ENCODE measurements at places on chromosomes 5 and 9.

DNA sequence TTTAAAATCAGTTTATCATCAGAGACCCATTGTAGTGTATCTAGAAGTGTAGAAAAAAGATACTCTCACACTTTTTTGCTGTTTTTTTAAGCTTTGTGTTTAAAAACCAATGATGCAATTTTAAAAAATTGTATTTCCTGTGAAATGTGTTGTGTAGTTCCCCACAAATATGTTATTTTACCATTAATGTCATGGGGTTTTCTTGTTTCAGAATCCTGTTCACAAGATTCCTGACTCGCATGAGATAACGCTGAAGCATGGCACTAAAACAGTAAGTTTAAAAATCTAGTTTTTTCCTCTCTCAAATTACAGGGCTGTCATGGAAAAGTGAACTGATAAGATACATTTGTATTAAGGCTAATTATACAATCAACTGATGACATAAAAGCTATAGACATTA lies 58.6 kb downstream of the WDR70 start:
- no peak for DNase-seq

GRCh38 chr5:72494623-72495124 lies 12.5 kb downstream of the ZNF366 start:
- DNase-seq, result no peak

DNA sequence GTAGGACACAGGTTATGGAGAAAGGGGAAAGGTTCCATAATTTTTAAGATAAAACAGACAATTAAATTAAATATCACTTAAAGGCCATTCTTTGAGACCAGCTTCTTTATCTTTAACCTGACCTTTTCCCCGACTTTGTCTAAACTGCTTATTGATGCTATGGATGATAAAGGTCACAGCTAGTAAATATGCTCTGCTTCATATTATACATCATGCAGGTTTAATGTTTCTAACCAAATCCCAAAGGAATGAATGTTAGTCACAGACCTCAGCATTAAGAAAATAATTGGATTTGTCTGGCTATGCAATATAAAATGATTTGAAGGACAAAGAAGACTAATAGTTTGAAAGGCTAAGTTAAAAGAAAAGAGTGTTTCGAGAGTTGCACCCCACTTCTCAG lies 147.6 kb downstream of the ST8SIA4 start:
- no peak for DNase-seq

DNA sequence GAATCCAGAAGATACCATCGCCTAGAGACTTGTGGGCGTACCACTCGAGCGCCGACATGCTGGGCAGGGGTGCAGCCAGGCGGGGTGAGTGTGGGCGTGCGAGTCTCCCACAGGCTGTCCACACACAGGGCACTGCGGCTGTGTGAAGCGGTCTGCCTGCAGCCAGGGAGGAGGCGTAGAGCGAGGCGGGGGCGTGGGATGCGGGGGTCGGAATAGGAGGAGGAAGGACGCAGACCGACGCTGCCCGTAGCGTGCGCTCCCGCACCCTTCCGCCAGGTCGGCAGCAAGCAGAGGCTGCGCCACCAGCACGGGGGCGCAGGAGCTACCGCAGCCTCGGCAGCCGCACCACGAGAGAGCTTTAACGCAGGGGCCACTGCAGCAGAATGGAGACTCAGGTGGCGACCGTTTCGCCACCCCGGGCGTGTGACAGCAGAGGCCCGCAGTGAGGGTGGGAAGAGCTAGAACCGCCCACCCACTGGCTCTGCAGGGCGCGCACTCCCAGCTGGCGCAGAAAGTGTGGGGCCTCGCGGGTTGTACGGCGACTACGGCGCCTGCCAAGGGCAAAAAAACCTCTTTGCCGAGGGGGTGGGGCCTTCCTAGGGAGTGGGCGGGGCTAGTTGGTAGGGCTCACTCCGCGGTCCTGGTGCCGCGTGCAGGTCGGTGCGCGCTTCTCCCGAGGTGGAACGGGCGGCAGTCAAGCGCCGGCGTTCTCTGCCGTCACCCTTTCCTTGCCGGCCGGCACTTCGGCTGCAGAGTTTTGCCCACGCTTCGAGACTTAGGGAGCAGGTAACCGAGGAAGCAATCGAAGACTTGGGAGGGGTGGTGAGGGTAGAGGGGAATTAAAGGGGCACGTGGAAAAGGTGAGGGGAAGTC lies at the start of the genes MBLAC2 and POLR3G:
MBLAC2 (minus strand) TSS at position 537 of the 873 bp plus-strand sequence; CDS start at position 58, 479 bp downstream.
POLR3G (plus strand) TSS at position 630 of the 873 bp plus-strand sequence. CDS start 10,704 bp downstream, outside the sequence.
- DNase-seq, result peak; percentile 93

GRCh38 chr9:127112735-127113161 lies 9.7 kb downstream of the ANGPTL2 start:
- no peak for DNase-seq

DNA sequence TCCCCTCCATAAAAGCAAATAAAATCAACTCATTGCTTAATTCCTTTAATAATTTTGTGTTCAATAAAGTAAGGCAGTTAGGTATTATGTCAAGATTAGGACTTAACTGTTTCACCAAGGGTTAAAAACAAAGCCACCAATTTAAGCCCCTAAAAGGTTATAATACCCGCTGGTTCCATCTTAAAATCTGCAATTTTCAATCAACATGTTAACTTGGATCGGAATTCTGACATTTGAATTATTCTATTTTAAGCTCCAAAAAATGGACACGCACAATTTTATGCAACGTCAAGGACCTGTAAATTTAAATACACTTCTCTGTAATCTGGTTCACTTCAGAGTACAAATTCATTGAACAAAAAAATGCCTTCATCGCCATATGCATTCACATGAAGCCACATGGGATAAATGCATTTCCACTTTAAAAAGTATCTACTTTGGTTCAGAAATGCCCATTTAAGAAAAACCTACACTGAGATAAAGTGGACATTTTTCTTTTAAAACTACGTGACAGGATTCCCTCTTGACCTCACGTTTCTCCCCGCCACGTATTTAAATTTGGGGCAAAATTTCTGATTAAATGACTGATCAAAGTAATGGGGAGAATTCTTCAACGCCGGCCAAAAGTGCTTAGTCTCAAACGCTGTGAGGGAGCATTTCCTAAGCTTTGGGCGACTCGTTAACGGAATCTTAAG lies 721 bp downstream of the GIN1 start:
- DNase-seq, result peak; percentile 63

- DNase-seq, result no peak
These were observed 7.2 kb downstream of the RNF145 start for GRCh38 chr5:159202151-159202550.

- DNase-seq, result no peak
These were observed 375.5 kb downstream of the PDE4D start for GRCh38 chr5:59517926-59518585.

- DNase-seq, result peak; percentile 68
These were observed 16.8 kb upstream of the ACTBL2 start for GRCh38 chr5:57499262-57500050.

DNA sequence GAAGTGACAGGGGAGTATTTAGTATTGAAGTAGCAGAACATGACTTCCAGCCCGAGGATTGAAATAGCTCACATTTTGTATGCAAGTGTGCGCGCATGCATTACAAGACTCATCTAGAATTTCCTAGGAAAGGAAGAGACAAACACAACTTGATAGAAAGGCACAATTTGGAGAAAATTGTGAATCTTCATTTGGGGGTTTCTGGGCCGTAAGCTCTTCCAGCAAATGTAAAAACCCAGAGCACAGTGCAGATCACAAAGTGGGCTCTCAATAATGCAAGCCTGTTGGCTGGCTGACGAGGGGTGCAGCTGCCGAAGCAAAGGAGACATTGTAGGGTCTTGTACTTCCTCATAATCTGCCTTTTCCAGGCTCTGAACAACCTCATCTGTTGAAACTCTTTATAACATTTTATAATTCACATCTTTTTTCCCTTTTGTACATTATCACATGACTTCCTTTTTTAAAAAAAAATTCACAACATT lies 109.0 kb downstream of the BAAT start:
- no peak for DNase-seq

DNA sequence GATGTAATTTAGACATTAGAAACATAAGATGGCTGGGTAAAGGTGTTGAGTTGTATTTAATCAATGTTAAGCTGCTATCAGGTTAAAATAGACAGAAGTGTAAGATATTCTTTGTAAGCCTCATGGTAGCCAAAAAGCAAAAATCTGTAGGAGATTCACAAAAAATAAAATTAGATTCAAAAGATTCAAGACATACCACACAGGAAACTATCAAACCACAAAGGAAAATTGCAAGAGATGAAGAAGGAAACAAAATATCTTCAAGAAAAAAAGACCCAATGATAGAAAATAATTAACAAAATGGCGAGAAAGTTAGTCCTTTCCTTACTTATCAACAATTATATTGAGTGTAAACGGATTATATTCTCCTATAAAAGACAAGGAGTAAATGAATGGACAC lies 15.3 kb downstream of the XRCC4 start:
- DNase-seq, result peak; percentile 46

DNA sequence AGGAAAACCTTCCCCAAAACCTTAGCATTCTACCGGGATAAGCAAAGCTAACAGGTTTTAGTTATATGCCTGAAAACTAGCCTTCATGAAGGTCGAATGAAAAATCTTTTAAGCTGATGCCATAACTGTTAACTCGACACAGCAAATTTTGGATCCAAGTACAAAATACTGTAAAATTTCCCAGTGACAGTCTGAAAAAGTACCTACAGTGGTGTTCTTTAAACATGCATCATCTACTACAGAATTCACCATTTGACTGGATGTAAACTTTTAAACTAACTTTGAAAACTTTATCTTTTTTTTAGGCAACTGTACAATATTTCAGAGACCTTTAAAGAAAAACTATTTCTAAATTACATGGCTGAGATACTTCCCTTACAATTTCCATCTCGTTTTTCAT lies 791 bp downstream of the RAPGEF6 start:
- DNase-seq, result no peak

DNA sequence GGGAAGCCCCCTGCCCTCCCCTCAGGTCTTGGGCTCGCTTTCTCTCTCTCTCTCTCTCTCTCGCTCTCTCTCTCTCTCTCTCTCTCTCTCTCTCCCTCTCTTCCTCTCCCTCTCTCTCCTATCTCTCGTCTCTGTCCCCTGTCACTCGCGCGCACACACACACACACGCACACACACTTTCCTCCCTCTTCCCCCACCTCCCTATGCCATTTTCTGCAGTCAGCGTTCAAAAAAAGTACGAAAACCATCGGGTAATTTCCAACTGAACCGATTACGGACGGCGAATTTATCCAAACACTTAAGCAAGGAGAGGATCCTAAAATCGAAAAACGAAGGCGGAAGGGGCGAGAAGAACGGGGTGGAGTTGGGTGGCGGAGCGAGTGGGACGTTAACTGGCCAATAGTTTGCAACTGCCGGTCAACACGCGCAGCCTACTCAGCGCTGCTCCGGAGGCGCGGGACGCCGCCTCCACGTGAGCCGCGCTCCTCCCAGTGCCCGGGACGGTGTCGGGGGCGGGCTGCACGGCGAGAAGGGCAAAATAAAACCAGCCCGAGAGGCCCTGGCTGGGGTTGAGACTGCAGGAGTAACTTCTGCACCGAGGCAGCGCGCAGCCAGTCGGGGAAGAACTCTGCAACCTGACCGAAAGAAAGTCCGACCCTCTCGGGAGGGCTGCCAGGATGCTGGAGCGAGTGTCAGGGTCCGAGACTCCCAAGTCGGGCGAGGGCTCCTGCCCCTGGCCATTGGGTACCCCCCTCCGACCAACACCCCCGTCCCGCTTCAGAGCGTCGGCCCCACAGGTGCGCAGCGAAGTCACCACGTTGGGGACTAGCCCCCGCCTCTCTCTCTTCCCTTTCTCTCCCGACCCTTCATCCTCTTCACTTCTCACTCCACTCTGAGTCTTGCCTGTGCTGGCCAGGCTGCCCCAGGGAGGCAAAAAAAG lies 24.9 kb upstream of the ELAVL2 start:
- no peak for DNase-seq

- DNase-seq, result no peak
These were observed 16.8 kb downstream of the C9orf57 start for GRCh38 chr9:72043576-72043975.

GRCh38 chr9:97388721-97389238 lies 23.1 kb upstream of the TDRD7 start:
- no peak for DNase-seq

GRCh38 chr5:128093368-128093767 lies 9.8 kb downstream of the SLC12A2 start:
- no peak for DNase-seq

DNA sequence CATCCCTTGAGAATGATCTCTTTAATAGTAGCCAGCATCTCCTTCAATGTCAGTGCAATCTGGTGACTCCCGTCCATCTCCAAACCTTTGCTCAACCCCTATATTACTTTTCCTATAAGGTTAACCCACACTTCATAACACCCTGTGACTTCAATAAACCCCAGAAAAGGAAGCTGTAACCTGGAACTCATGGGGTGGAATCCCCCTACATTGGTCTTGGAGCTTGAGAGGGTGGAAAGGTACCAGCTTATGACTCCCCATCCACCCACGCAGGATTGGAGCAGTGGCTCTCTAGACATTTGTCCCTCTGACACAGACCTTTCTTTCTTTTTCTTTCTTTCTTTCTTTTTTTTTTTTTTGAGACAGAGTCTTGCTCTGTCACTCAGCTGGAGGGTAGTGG lies 54.7 kb upstream of the ZFR start:
- no peak for DNase-seq

- DNase-seq, result no peak
These were observed 52.6 kb downstream of the CRB2 start for GRCh38 chr9:123408313-123409262.

- DNase-seq, result peak; percentile 31
These were observed 466.1 kb downstream of the TLR4 start for GRCh38 chr9:118170032-118170955.

DNA sequence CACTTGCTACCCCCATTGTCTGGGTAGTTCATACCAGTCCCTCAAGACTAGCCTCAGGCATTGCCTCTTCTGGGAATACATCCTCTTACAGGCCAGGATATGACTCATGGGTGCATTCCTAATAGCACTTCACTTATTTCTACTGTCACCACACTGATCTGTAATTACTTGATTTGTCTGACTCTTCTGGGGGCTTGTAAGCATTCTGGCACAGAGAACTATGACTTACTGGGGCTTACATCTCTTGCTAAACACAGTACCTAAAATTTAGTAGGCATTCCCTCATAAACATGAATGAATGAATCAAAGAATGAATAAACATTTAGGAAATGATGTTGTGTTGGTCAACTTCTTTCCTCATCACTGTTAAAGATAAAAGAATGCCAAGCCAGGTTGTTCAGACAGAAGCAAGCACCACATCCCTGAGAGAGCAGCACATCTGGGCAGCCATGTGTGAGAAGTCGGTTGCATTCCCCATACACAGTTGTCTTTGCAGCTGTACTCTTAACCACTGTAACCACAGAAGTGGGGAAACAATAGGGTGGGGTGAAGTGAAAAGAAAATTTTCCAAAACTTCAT lies 27.6 kb downstream of the IL7R start:
- DNase-seq, result peak; percentile 37

DNA sequence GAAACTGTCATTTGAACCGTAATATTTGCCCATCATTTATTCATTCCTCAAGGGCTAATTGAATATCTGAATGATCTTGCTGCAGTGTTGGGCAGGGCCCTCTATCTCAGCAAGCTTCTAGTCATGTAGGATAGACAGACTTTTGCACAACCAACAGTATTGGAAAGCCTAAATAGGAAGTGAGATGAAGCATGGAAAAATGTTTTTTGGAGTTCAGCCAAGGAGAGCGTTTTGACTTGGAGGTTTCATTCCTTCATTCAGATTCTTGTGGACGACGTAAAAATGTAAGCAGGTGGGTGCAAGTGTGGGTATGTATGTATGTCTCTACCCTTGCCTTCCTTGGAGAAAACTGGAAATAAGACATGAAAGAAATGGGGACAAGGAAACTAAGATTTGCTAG lies 15.5 kb downstream of the DAPK1 start:
- no peak for DNase-seq

GRCh38 chr9:12604164-12604821 lies 88.9 kb upstream of the TYRP1 start:
- no peak for DNase-seq

GRCh38 chr5:133792024-133792423 lies 176.4 kb downstream of the C5orf15 start:
- DNase-seq, result no peak
